ENCODE measurements at places on chromosomes 7 and 10.

- DNase-seq: no peak
Measured at GRCh38 chr7:50369143-50370026, 64.9 kb downstream of the IKZF1 start.

DNA sequence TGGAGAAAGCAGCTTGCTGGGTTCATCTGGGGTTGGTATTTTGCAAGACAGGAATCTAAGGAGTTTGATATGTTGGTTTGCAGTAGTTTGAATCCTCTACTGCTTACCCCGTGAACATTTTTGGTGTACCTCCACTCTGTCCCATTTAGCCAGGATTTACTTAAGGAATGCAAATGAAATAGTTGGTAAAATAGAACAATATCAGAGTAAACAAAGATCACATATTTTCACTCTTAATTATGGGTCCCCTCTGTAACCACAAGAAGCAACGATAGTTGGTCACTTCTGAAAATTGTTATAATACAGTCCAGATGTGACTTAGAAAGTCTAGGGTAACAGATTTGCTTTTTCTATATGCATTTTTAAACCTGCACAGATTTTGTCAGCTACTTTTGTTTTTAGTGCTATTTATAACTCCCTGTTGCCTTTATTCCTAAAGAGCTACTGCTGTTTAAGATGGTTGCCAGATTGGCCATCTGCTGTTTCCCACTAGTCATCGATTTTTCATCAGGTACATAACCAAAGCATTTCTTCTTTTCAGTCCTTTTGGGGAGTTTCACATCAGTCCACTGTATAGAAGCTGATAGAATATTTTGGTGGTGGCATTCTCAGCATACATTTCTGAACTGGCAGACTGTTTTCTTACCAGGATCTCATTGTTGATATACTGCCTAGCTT, 37.6 kb downstream of the MAPK8 start:
- no peak for DNase-seq

- no peak for DNase-seq
Measured at GRCh38 chr7:16669581-16669980, 23.6 kb downstream of the BZW2 start.

DNA sequence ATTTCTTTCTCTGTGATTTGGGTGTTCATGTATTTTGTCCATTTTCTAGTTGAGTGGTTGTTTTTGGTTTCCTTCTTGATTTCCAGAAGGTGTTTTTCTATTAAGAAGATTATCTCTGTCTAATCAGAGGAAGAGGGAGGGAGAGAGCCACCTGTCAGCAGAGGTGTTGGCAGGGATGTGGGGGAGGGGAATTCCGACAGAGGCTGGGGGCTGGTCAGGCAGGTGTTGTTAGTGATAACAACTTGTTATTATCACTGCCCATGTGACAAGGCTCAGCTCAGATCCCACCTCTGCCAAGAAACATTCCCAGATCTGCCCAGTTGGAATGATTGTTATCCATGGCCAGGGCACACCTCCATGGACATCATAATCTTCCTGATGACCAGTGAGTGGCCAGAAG, 293.4 kb downstream of the GFRA1 start:
- no peak for DNase-seq

Data from activated CD8-positive, alpha-beta memory T cell treated with anti-CD3 and anti-CD28 coated beads for 1 hour (primary cell).